Activated CD4-positive, CD25-positive, alpha-beta regulatory T cell treated with anti-CD3 and anti-CD28 coated beads, Interleukin-2, amount 50 U/mL, for 16 hours (primary cell): ENCODE measurements at places on chromosomes 2 and 18.
A peak's percentile ranks its signal among the peaks of the same experiment; 100 is the strongest.

GRCh38 chr2:127508023-127508630 lies 18.2 kb downstream of the IWS1 start:
- no peak for DNase-seq

DNA sequence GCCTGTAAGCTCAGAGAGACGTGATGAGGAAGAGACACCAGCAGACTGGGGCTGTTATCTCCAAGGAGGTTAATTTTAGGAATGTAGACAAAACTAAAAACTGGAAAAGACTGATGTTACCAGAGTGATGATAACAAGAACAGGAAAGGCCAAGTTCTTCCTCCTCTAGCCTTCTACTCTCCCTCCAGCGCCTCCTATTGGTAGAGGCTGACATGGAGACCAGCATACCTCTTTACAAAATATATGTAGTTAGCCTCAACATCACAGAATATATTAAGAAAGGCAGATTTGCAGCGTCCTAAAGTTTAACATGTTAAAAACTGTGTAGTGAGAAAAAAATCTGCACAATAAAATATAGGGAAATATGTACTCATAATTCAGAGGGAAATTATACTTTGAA lies 66.0 kb downstream of the TCF4 start:
- no peak for DNase-seq

DNA sequence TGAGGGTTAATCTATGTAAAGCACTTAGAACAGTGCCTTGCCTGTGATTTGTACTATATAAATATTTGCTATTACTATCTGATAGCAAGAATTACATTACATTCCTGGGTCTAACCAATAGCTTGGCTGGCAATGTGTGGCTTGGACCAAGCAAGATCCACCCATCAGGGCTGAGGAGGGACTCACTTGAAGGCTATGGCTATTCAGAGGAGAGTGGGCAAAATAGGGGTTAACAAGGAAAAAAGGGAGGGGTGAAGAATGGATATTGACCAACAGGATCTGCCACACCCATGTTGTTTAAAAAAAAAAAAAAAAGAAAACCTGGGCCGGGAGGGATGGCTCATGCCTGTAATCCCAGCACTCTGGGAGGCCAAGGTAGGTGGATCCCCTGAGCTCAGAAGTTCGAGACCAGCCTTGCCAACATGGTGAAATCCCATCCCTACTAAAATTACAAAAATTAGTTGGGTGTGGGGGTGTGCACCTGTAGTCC lies 20.0 kb upstream of the TMBIM1 start:
- DNase-seq = no peak

DNA sequence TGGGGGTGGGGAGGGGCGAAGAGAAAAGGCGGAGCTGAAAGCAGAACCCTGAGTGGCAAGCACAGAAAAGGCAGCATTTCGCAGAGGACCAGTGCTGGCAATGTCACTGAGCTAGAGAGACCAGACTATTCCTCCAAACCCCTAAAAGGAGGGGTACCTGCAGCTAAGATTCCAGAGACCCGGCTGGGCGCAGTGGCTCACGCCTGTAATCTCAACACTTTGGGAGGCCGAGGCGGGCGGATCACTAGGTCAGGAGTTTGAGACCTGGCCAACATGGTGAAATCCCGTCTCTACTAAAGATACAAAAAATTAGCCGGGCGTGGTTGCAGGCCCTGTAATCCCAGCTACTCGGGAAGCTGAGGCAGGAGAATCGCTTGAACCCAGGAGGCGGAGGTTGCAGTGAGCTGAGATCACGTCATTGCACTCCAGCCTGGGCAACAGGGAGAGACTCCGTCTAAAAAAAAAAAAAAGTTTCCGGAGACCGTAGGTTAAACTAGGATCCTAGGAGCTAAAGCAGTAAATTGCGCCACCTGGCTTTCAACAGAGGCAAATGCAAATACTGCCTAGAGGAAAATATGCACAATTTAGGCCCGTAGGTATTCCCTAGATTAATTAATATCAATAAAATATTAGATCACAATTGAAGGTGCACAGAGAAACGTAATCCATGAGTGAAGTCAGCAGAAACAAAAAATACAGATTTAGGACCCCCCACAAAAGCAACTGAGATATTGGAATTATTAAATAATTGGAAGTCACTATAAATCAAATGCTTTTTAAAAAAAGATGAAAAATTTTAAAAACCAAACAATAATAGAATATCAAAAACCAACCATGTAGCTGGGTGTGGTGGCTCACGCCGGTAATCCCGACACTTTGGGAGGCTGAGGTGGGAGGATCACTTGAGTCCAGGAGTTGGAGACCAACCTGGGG lies 4.9 kb downstream of the UCN start:
- DNase-seq = no peak

GRCh38 chr2:54757500-54757899 lies 34.0 kb downstream of the EML6 start:
- DNase-seq = no peak

DNA sequence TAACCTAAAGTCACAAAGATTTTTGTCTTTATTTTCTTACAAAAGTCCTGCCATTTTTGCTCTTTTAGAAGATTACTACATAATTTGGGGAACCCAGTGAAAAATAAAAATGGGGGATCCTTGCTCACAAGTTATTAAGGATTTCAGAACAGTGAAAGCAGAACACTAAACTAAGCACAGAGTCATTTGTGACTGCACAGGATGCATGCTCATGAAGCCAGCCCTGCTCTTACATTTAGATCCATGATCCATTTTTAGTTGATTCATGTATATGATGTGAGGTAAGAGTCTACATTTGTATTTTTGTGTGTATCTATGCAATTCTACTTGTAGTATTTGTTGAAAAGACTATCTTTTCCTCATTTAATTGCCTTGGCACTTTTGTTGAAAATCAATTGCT lies 21.8 kb downstream of the SP140L start:
- no peak for DNase-seq

DNA sequence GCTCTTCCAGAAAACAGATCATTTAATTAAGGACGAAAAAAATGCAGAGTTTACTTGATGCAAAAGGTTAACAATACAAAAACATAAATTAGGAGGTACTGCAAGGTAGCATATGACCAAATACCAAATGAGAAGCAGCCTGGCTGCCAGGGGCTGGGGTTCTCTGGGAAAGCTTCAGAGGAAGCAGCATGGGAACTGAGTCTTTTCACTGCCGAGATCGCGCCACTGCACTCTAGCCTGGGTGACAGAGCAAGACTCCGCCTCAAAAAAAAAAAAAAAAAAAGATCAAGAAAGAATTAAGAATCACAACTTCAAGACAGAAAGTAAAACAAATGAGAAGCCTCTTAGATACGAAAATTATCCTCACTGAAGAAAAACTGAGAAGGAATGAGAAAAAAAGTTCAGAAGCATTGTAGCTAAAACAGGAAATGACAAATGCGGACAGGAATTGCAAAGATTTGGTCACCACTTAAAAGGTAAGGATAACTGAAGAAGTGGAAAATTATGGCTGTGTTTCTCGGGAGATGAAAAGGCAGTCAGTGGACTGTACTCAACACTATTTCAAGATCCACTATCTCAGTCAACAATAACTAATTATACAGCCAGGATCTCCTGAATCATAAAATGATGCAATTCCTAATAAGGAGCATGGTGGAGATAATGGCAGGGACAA lies 4.3 kb downstream of the SEPTIN10 start:
- no peak for DNase-seq

DNA sequence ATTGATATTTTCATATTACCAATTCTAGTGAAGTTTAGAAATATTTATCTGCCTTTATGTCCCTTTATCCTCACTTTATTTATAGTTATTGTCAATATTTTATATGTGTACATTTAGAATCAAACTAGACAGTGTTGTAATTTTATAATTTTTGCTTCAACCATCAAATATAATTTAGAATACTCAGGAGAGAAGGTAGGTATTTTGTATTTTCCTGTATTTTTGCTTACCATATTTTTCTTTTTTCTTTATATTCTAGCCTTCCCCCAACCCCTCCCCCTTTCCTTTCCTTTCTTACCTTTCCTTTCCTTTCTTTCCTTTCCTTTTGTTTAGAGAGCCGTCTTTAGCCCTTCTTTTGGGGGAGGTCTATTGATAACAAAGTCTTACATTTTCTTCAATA lies 140.2 kb downstream of the LRRTM1 start:
- no peak for DNase-seq

GRCh38 chr2:178514664-178515063 lies 34.4 kb downstream of the PLEKHA3 start:
- DNase-seq = peak; percentile 10

- DNase-seq = no peak
These were observed 101.4 kb upstream of the RAB6C start for GRCh38 chr2:129877795-129878775.

DNA sequence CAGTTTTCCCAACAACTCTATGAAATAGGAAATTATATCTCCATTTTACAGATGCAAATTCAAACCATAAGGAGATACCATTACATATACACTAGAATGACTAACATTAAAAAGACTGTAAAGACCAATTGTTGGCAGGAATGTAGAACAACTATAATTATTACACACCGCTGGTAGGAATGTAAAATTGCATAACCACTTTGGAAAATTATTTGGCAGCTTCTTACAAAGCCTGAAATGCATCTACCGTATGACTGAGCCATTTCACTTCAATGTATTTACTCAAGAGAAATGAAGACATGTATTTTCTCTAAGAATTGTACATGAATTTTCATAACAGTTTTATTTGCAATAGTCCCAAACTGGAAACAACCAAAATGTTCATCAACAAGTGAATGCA lies 189.1 kb upstream of the BCL2L11 start:
- no peak for DNase-seq

DNA sequence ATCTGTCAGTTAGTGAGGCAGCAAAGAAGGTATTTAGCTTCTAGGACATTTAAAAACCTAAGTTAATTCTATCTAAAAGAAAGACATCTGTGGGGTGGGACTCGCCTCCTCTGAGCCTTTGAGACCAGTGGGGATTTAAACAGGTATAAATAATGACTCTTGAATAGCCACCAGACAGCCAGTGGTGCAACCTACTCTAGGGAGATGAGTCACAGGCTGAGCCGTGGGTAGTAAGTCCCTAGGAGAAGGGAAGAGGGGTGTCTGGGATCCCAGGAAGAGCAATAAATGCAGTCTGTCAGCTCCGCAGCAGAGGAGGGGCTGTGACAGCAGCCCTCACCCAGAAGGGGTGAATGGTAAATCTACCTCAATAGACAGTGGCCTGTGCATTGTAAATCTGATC lies 43.1 kb upstream of the GALNT3 start:
- no peak for DNase-seq

GRCh38 chr2:86038291-86039081 lies 67.2 kb downstream of the POLR1A start:
- peak; percentile 32 for DNase-seq

- DNase-seq = no peak
These were observed 44.1 kb downstream of the ATOH8 start for GRCh38 chr2:85797921-85798320.

- no peak for DNase-seq
These were observed 555.8 kb upstream of the SALL3 start for GRCh38 chr18:78423811-78424210.

DNA sequence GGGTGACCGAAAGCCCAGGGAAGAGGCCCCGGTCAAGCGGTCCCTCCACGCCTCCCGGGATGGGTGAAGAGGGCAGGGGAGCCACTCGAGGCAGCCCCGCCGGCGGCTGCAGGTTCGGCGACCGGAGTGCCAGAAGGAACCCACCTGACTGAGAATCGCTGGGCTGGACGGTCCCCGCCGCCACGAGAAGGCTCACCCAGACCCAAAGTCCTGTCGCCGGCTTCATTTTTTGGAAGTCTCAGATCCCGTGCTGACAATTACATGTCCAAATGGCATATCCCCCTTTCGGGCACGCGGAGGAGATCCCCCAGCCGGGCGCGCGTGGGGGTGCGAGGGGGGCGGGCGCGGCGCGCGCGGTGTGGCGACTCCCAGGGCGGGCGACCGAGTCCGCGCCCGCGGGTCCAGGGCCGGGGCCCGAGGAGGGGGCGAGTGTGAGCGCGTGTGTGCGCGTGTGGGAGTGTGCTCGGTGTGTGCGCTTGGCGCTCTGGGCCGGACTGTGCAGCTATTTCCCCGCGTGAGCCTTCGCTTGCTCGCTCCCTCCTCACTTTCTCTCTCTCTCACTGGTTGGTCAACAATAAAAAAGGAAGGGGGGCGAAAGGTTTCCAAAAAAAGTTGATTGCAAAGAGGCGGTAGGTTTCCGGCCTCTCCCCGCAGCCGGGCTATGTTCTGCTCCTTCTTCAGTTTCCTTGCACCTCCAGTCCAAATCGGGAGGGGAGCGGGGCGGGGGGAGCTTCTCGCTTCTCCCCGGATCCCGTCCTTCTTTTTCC lies at the start of gene ERBB4:
TSS of gene ERBB4 (minus strand) at position 498 of the 767 bp plus-strand sequence. CDS start at position 226, 272 bp downstream.
- DNase-seq = no peak

GRCh38 chr2:1968209-1968987 lies 224.1 kb upstream of the PXDN start:
- no peak for DNase-seq

DNA sequence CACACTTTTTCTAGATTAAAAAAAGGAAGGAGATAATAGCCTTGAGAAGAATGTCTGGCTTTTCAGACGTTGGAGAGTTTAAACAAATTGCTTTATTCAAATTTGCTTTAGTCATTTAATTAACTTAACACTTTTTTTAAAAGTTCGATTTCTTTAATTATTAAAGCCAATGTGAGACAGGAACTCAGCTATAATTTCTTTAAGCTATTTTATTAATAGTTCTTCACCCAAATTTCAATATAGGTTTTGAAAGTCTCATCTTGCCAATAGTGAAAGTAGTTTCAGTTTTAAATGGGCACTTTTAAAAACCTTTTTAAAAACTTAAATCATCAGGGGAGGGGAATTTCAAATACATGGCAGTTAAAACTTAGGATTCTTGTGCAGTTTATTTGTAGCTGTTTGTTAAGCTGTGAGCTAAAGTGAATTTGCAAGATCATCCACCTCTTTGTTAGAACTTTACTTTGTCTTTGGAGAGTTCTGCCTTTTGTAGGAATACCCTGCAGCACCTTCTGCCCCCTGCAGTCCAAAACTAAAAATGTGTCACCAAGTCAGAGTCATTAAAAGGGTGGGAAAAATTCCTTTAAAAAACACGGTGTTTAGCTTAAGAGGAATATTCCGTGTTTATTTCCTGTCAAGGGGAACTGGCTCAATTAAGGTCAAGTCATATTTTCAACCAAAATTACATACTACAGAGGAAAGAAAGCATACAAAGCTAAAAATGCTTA lies 4.6 kb downstream of the TGIF1 start:
- no peak for DNase-seq
